ENCODE measurements at places on chromosomes 1 and 21.

DNA sequence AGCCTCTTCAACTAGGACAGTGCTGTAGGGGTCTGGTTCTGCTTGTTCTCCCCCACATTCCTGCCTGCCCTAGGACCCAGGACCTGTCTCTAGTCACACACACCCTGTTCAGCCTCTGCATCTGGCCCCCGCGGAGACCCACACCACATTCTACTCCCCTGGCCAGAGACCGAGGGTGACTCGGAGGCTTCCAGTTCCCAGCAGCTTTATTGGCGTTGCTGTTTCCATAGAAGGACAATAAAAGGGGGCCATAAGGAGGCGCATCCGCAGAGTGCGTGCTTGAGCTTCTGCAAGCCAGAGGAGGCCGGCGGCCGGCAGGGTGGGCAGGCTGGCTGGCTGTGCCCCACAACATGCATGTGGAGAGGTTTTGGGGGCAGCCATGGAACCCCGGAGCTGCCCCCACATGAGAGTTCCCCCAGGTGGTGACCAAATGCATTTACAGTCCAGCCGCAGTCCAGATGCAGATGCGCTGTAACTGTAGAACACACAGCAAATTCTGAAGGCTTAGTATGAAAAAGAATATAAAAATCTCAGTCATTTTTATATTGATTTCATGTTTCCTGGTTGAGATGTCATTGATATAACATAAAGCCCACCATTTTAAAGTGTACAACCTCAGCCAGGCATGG is 52.4 kb downstream of the PDE9A start:
- no peak for DNase-seq

DNA sequence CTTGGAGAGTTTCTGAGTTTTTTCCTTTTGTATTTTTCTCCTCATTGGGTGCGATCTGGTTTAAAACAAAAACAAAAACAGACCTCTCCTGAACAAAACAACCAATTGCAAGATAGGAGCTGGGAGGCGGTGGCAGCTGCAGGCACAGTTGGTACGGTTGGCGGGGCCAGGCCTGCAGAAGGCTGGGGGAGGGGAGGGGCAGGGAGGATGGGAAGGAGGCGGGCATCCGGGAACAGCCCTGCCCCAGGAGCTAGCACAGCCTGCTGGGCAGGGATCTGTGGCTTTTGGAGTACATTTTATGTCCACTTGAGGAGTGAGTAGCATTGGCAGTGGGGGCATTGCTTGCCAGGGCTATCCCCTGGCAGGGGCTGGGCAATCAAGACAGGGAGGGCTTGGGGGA is 5.2 kb downstream of the CAPN9 start:
- DNase-seq = peak; percentile 89

DNA sequence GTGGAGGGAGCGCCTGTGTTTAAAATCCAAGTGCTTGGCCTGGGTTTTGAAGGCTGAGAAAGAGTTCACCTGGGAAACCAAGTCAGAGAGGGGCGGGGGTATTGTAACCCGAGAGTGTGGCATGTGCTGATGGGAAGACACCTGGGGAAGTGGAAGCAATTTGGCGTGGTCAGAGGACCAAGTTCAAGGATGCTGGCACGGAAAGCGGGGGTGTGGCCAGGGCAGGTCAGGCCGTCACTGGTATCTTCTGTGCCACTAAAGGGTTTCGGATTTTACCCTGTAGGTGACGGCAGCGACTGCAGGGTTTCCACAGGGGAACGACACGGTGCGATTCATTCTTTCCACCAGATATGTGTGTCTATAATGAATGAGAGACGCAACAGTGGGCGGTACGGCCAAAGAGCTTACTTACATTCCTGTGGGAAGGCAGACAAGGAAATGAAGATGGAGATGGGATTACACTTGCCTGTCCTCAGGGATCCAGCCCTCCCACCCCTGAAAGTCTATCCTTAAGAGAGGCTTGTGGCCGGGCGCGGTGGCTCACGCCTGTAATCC is 31.3 kb downstream of the CA6 start:
- peak; percentile 79 for DNase-seq

- no peak for DNase-seq
Measured at GRCh38 chr1:166925810-166926478, 49.4 kb downstream of the ILDR2 start.

DNA sequence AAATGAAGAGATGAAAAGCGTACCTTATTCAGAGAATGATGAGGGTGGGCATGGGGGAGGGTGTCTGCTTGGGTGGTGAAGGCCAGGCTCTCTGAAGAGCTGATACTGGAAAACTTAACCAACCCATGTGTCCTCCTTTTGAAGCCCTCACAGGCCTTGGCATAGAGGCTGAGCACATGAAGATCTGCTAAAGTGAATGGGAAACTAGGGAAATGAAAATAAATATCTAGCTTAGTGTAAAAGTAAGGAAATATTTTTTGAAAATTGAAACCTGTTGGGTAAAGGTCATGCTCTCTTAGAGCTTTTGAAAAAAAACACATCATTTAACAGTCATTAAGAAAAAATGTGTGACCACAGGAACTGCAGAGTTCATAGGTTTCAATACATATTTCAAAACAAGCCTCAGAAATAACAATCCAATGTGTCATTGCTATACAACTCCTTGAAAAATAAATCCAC is 40.5 kb upstream of the RALGPS2 start:
- DNase-seq = no peak

GRCh38 chr1:234975941-234976860 is 152.4 kb downstream of the TOMM20 start:
- DNase-seq = no peak

DNA sequence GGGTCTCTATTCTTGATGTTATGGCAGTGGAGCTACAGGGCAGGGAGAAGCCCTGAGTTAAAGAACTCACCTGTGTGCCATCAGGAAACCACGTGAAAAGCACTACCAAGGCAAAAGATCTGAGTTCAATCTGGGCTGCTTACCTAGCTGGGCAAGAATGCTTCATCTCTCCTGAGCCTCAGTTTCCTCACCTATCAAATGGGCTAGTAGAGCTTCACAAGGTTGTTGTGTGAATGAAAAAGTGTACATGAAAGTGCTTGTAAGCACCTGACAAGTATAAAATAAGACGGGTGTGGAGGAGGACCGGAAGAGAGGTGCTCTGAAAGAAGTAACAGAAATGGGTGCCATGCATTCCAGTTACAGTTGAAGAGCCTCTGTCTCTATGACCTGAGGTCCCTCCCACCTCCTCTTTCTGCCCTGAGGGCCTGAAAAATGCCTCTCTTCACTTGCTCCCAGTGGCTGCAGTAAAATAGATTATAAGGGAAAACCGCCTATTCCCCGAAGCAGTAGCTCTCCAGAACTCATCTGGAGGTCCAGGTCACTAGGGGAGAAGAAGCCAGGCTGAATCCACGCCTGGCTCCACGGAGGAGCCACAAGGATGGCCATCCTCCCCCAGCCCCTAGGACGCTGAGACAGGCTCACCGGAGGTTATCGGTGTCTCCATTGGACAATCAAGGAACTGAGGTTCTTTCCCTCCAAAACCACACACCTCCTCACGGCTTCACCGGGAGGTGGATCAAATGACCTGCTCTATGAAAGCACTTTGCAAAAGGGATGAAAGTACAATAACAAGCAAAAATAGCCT is 1.4 kb downstream of the GPR161 start:
- DNase-seq = no peak

DNA sequence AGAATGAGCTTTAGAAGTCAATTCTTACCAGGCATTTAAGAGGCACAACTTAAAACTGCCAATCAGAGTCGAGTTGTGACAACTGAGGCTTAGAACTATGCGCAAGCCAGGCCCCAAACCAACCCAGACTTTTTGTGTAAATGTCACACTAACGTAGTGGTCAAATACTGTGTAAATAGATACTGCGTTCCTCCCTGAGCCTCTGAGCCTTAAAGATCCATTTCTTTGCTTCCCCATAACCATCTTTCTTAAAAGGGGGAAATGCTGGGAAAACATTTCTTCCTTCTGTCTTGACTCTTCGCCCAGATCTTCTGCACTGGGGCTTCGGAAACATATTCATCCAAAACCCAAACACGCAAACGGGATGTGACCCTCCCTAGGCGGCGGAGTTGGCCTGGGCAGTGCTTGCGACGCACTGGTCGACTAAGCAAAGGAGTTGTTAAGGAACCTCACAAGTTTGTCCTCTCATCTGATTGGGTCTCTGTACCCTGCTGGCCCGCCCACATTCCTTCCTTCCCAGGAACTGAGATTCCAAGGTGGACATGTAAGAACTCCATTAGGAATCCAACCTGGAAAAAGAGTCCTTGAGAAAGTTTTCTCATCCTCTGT is 2.6 kb downstream of the ADAMTS5 start:
- DNase-seq = peak; percentile 33

DNA sequence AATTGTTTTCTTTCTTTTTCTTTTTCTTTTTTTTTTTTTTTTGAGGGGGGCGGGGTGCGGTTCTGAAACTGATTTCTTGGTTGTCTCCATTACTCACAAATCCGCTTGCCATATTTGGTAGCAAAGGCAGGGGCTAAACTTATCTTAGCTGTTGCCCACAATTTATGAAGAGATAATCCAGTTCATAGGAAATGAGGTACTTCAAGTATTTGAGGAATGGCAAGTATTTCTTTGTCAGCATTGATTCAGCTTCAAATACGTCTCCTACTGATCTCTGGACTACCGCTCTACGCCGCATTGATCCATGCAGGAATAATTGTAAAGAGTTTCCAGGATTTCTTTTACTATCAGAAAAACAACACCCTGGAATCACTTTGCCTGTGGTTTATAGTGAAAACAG is 289.2 kb upstream of the DPYD start:
- no peak for DNase-seq

DNA sequence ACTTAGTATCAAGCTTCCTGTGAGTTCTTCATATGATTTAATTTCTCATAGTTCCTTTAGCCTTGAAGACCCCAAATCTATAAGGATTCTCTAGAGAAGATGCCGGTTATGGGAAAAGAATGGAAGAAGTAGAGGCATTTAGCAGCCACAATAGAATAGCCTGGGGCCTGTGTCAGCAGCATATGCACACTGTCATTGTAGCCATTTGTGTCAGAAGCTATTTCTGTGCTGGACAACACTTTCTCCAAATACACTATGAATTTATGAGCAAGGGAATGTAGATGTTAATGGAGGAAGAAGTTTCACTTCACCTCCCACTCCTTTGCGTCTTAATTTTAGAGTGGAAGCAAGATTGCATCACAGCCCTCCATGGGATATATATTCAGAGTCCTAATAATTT is 17.4 kb downstream of the JAM2 start:
- DNase-seq = no peak

DNA sequence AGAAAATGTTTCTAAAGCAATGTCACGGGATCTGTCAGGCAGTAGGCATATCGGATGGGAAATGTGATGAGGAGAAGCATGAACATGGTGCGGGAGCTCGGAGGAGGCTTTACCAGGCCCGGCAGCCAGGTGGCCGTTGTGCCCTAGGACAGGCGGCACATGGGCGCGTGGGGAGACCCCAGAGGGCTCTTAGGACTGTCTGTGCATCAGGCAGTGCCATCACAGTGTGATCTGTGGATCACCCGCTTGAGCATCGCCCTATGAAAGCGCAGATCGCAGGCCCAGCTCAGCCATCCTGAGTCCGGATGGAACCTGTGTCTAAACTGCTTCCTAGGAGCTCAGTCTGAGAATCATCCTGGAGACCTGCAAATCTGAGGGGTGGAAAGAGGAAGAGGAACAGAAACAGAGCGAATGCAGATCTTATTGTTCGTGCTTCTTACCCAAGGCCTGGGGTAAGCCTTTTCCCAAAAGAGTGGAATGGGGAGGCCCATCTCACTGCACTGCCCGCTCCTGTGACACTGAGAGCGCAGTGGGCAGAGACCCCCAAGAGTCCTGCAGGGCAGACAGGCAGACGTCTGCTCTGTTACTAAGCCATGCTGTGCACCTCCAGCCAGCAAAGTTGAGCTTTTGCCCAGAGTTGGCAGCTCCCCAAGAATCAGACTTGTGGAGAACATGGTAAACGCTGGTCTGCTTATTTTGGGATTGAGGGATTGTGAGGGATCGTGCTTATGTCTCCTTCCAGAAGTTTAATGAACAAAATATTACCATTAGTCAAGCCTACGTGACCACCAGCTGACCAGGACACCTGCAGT is 251.0 kb downstream of the RHOU start:
- peak; percentile 34 for DNase-seq

GRCh38 chr21:25999921-26000582 is 170.5 kb downstream of the APP start:
- DNase-seq = peak; percentile 51

- DNase-seq = peak; percentile 91
Measured at GRCh38 chr1:23809751-23810171, 9.2 kb upstream of the GALE start.

DNA sequence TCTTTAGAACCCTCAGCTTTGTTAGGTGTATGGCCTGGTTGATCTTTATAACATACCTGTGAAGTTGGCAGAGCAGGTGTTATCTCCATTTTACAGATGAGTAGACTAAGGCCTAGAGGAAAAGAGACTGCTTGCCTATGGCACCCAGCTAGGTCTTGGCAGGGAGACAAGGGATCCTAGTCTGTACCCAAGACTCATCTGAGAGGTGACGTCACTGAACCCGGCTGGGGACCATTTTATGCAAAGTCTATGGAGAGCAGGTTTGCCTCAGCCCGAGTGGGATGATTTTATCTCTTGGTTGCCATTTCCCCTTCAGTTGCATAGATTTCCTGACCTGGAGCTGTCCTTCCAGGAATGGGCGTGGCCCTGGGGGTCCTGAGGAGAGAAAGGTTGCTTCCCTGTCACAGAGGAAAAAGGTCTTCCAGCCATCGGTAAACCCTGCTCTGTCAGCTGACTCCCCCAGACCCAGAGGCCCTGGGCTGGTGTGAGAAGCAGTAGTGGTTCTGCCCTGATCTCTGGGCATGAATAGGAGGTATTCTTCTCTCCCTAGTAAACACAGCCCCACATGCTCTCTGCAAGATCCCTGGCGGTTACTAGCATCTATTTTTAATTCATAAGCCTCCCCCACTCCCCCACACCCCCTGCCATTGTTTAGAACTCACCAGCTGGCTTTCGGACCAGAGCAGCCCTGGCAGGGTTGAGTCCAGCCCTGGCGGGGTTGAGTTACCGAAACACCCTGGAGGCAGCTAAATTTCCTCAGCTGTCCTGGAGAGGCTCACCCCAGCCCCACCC is 19.6 kb downstream of the TMCC2 start:
- DNase-seq = no peak

GRCh38 chr21:38476385-38476784 is 21.9 kb downstream of the ERG start:
- DNase-seq = no peak

DNA sequence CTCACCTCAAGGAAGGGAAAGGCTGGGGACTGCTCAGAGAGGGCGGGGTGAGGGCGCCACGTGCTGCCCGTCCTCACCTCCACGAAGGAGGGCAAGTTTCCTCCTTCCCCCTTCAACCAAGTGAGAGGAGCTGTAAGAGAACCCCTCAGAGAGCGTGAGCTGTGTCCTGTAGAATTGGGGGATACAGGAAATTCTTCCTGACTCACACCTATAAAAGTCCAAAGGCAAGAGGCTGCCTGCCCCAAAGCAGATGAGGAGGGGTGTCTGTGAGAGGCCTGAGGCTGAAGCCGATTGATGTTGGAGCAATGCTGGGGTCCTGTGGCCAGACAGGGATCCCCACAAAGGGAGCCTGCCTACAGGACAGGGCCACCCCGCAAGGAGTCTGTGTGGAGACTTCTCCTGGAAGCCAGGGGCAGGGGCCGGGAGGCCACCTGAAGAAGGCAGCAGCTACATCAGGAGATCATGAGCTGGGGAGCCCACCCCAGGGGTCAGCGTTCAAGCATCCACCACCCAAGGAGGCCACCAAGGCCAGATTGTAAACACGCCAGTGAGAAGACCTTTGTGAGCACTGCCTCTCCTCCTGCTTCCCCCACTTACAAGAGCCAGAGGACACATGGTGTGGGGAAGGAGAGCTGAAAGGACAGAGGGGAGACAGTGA is 27.7 kb downstream of the S100A6 start:
- no peak for DNase-seq
